Hair follicular keratinocyte (primary cell): ENCODE measurements at places on chromosomes 1 and 21. TPM values are rescaled to one million over a fixed set of nuclear protein-coding genes. Genes with fewer than 3 reads are reported as not detected.

The SUSD4 gene
- 0.47 and 2.9 TPM in 2 replicates for total RNA-seq

The UBASH3A gene
- not detected in 2 replicates for total RNA-seq

The FAM151A gene
- not detected in 2 replicates for total RNA-seq

The PCP4L1 gene
- total RNA-seq: not detected in 2 replicates

The CFAP107 gene
- total RNA-seq: not detected in 2 replicates

The TRIM17 gene
- total RNA-seq: 1.4 TPM in 1 of 2 replicates, not detected in the other

The SLC9C2 gene
- total RNA-seq: not detected in 2 replicates

The CD84 gene
- total RNA-seq: not detected in 2 replicates

The OXCT2 gene
- 1.8 and 3.2 TPM in 2 replicates for total RNA-seq
